ENCODE measurements at places on chromosomes 11 and 22.
A peak's percentile ranks its signal among the peaks of the same experiment; 100 is the strongest.

- H3K27me3 ChIP-seq, result no peaks in the 10 kb centered on the region
- H3K36me3 ChIP-seq, result no peaks in the 10 kb centered on the region
- H3K27ac ChIP-seq, result no peak overlapping the region
- DNase-seq, result no peak
- no peaks in the 10 kb centered on the region for H3K4me1 ChIP-seq
- H3K4me3 ChIP-seq, result no peak overlapping the region
Measured at GRCh38 chr11:87356428-87356827, 318.7 kb downstream of the TMEM135 start.

DNA sequence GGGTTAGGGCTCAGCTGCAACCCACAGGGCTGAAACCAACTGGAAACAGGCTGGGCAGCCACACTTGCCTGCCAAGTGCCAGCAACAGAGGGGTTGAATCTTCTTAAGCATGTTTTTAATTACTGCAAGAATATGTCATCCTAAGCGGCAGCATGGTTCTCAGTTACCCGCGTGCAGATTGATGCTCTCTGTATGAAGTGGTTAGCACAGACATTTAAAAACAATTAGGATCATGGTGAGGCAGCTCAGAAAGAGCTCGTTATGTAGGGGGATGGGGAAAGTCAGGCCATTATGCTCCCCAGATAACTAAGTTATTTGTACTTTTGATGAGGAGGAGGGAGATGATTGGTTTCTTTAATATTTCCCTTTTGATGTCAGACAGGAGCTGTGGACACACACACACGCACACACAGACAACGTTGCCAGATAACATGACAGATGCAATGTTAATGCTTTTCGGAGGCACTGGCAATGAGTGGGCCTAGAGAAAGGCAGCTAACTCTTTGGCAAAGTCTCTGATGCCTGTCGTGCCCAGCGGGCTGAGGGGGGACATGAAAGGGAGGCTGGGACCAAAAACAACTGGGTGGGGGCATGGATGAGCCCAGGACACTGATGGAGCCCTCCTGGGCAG is 389.7 kb downstream of the NXPE2 start:
- H3K36me3 ChIP-seq, result no peaks in the 10 kb centered on the region
- no peak overlapping the region for H3K4me3 ChIP-seq
- no peak overlapping the region for H3K27ac ChIP-seq
- H3K27me3 ChIP-seq, result no peaks in the 10 kb centered on the region

- H3K4me3 ChIP-seq, result no peak overlapping the region
- DNase-seq, result no peak
- H3K27me3 ChIP-seq, result no peaks in the 10 kb centered on the region
- no peaks in the 10 kb centered on the region for H3K36me3 ChIP-seq
- H3K4me1 ChIP-seq, result no peaks in the 10 kb centered on the region
Measured at GRCh38 chr11:24521601-24522000, 24.7 kb downstream of the LUZP2 start.

DNA sequence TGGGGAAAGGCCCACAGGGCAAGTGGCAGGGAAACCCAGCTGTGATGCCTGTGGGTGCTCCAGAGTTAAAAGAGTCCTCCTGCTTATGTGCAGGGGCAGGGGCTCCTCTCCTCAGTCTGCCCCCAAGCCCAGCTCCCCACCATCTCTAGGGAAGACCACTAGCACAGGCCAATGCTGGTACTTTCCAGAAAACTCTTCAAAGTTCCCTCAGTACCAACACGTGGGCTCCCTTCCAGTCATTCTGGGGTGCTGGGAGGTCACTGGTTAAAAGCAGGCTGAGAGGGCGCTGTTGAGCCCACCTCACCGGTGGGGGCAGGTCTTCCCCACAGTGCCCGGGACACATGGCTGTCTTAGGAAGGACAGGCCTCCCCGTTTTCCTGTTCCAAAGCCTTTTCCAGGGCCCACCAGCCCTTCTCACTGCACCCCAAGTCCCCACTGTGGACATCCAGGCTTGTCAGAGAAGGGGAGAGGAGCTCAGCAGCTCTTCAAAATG is 154.6 kb downstream of the TRIM29 start:
- no peak for DNase-seq
- no peak overlapping the region for H3K4me3 ChIP-seq
- no peaks in the 10 kb centered on the region for H3K36me3 ChIP-seq
- no peaks in the 10 kb centered on the region for H3K27me3 ChIP-seq
- H3K4me1 ChIP-seq, result no peaks in the 10 kb centered on the region
- no peak overlapping the region for H3K27ac ChIP-seq

DNA sequence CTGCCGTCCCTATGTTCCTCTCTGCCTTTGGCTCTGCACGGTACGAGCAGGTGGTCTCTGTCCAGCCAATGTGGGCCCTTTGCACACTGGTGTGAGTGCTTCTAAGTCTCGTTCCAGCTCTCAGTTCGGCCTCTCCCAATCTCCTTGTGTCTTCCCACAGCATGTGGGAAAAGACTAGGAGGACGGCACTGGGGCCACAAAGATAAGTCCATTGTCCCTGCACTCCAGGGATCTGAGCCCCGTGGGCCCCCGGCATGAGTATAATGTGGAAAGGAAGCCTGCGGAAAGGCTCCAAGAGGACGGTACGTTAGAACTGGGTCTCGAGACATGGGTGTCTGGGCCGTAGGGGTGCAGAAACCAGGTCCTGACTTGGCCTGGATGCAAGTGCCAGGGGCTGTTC is 16.4 kb downstream of the MYEOV start:
- no peaks in the 10 kb centered on the region for H3K27me3 ChIP-seq

DNA sequence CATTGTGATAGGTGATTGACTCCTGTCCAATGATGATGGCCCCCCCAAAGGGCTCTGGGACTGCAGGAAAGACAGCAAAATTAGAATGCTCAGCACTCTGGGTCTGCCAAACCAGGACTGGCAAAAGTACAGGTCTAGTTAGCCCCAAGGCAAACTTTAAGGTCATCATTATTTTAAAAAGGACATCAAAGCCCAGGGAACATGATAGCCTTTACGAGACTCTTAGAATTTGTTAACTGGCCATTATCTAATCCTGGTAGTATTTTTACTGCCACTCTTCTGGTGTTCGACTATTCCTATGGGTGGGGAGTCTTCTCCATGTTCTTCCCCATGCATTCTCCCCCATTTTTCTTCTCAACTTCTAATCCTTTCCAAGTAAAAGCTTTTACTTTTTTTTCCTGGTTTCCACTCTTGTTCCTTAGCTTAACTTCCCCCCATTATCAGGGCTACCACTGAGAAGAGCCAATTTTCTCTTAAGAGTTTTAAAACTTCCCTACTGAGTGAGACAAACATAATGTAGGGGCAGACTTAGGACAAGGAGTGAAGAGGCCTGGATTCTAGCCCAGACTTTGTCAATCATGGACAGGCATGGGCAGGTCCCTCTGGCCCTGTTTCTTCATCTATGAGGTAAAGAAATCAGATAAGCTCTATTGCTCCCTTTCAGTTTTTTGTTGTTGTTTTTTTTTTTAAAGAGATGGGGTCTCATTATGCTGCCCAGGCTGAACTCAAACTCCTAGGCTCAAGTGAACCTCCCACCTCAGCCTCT is 7.1 kb downstream of the DDB1 start:
- no peak overlapping the region for H3K27ac ChIP-seq
- no peak for DNase-seq
- H3K4me3 ChIP-seq, result no peak overlapping the region
- no peaks in the 10 kb centered on the region for H3K27me3 ChIP-seq

- no peak within 1 kb of the TSS for H3K27ac ChIP-seq
- DNase-seq, result peak; percentile 82
- peak within 1 kb of the TSS; percentile 64 for H3K4me3 ChIP-seq
- no peaks in the 10 kb centered on the region for H3K27me3 ChIP-seq
- H3K4me1 ChIP-seq, result peaks cover 18% of the 10 kb centered on the region
- H3K36me3 ChIP-seq, result no peaks in the 10 kb centered on the region
Measured at GRCh38 chr11:46918083-46918787, at the start of gene LRP4. Gene LRP4, minus strand, starts transcription at chr11:46918550. Its CDS starts 171 bp downstream, at chr11:46918379.

DNA sequence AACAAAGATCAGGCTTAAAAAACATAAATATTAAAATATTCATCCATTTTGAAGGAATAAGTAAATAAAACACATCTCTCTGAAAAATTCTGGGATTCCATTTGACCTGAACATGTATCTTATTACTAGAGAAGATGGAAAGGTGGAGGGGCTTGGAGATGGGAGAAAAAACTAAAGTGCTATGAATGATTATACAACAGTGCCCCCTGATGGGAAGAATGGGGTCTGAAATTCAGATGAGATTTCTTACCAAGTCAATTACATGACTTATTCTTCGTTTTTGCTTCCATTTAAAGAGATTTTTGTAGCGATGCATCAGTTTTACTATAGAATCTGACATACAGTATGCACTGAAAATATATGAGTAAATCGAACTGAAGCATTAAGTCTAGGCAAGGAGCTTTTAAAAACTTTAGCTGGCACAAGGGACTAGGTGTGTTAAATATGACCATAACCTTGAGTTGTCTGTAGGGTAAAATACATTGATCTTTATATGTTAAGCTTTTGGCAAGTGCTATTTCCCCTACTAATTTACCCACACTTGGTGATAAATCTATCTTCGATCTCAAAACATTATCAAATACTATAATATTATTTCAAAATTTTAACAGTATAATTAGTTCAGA is 718.8 kb downstream of the CNTN5 start:
- no peaks in the 10 kb centered on the region for H3K4me1 ChIP-seq
- no peaks in the 10 kb centered on the region for H3K27me3 ChIP-seq
- no peaks in the 10 kb centered on the region for H3K36me3 ChIP-seq
- H3K4me3 ChIP-seq, result no peak overlapping the region

DNA sequence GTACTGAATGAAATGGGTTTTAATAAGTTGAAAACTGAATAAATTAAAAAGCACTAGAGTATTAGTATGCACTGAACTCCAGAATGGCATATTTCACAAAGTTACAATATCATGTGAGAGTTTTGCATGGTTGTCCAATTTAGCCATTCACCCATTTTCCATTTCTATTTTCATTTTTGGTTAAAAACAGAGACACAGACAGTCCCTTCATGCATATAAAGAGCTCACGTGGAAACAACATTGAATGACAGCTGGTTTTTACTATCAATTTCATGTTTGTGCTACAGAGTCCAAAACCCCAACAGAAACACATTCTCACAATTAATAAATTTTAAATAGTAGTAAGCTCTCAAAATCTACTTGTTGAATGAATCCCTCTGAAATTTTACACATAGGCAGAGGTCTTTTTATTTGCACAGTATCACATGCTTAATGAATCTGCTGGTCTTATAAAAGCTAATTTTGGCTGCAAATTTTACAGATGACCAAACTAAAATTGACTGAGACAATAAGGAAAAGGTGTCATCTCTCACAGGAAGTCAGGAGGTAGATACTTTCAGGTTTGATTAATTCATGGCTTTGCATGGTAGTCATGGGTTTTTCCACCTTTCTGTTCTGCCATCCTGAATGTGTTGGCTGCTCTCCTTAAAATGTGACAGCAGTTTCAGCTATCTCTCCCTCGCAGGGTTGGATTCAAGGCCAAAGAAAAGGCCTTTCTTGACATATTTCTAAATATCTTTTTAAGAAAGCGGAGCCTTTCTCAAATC is 20.6 kb upstream of the DDI1 start:
- H3K27ac ChIP-seq, result no peak overlapping the region
- H3K27me3 ChIP-seq, result no peaks in the 10 kb centered on the region
- H3K4me3 ChIP-seq, result no peak overlapping the region
- DNase-seq, result no peak
- H3K4me1 ChIP-seq, result no peaks in the 10 kb centered on the region
- no peaks in the 10 kb centered on the region for H3K36me3 ChIP-seq

DNA sequence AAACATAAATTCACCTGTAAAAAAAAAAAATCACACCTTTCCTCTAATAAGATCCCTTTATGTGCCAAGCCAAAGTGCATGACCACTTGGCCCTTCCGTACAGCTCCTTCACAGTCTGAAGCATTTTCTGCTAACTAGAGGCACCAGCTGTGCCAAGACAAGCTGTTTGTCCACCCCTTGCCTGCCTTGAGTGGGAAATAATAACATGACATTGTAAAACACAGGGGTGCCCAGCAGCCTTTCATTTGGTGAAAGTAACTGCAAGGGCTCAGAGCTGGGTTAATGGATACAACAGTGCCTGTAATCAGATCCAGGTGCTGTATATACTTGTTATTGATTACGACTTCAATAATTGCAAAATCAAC is 59.2 kb downstream of the DDIAS start:
- no peak overlapping the region for H3K4me3 ChIP-seq
- DNase-seq, result no peak
- H3K36me3 ChIP-seq, result no peaks in the 10 kb centered on the region
- no peaks in the 10 kb centered on the region for H3K27me3 ChIP-seq
- no peak overlapping the region for H3K27ac ChIP-seq

DNA sequence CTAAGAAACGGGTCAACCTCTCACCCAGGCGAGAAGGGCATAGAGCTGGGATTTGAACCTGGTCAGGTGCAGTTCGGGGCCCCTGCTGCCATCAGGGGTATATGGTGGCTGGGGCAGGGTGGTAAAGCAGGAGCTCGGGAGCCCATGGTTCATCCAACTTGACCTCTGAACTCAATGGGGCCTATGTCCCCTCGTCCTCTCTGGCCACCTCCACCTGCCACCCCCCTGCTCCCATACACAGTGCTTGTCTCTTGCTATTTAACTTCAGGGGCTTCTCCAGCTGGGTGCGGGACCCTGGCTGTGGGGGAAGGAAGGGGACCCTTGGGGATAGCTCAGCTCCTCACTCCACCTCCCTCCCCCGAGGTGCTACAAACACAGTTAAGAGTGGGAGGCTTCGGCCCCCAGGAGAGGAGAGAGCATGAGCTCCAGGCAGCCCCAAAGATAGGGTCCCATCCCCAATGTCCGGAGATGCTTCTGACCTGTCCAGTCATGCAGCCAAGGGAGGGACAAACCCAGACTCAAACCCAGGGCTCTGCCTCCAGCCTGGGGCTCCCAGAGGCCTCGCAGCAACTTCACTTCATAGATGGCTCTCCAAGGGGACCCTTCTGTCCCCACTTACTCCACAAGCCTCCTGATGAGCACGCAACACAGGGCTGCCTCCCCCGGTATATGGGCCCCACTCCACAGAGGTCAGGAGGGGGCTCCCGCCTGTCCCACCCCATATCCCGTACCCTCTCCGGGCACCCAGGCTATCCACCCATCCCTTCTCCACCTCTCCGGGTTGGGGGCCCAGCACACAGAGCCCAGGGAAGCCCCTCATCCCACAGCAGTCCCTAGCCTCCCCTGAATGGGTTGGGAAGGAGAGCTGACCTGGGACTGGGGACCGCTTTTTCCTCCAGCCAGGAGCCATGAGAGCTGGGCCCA is 712 bp downstream of the IL2RB start:
- no peaks in the 10 kb centered on the region for H3K36me3 ChIP-seq
- no peaks in the 10 kb centered on the region for H3K27me3 ChIP-seq

Data from H1 (cell line).